ENCODE measurements at places on chromosomes 5 and 9.

- DNase-seq = no peak
These were observed 973.6 kb upstream of the WWC1 start for GRCh38 chr5:167317884-167318283.

DNA sequence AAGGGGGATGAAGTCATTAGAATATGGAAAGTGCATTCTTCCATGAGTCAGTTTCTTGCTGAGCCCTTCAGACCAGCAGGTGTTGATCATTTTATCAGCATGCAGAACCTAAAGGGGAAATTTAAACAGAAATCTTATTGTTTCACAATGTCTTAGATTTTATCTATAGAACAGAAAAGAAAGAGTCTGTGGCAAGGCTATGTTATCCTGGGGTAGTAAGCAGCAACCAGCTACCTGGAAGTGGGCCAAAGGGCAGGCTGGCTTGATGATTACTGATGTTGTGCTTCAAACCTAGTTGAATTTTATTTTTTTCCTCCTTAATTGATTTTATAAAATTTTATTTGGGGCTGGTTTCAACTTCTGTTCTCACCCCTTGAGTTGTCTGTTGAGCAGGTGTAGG is 101.5 kb downstream of the LRRC70 start:
- DNase-seq = no peak

DNA sequence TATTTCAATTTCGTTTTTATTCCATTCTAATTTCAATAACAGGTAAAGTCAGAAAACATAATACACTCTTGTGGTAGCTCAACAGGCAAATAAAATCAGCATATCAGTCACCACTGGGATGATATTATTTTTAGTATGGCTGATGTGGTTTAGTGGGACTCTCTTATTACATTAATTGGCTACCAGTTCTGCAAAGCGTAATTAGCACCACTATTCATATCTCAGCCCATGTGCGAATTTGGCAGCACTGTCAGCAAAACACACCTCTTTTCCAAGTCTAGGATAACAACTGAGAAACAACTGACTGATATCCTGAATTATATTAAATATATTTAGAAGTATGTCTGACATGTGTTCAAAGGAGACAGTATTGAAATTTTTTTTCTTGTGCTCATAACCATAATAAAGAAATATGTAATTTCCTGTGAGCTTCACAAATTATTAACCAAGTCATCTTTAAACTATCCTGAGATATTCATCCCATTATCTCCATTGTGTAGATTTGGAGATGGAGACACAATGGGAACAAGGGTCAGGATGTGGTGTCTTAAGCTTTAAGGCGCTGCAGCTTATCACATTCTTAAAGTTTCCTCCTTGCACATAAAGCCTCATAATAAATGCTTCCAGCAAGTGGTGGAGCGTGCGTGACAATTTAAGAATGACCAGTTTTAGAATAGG is 212.4 kb downstream of the TLE1 start:
- no peak for DNase-seq

- no peak for DNase-seq
These were observed 59.3 kb downstream of the ASTN2 start for GRCh38 chr9:117355542-117355941.

- no peak for DNase-seq
These were observed 40.7 kb downstream of the EBF1 start for GRCh38 chr5:159058716-159059636.

DNA sequence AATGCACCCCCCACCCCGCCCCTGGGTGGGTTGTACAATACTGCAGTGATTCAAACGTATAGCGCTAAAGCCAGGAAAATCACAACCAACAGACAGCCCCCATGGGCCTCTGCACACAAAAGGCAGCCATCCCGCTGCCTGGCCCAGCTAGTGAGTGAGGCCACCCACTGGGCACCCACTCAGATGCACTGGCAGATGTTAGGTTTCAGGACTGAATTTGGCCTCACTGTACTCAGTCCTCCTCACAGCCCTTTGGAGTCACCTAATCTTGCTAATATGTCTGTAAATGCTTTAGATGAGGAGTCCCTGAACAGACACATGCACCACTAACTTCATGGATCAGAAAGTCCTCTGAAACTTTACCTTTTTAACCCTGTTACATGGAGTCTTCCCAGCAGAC is 87.7 kb downstream of the FSTL4 start:
- no peak for DNase-seq

- DNase-seq = no peak
These were observed 15.7 kb upstream of the C5orf34 start for GRCh38 chr5:43530648-43531047.

- DNase-seq = no peak
These were observed 6.1 kb upstream of the GCNT1 start for GRCh38 chr9:76452839-76453238.

Data from activated naive CD4-positive, alpha-beta T cell (primary cell).